Stomach (tissue), 19 donors: ENCODE measurements at places on chromosomes 1 and 21. TPM values are rescaled to one million over a fixed set of nuclear protein-coding genes. Genes with fewer than 3 reads are reported as not detected.

DNA sequence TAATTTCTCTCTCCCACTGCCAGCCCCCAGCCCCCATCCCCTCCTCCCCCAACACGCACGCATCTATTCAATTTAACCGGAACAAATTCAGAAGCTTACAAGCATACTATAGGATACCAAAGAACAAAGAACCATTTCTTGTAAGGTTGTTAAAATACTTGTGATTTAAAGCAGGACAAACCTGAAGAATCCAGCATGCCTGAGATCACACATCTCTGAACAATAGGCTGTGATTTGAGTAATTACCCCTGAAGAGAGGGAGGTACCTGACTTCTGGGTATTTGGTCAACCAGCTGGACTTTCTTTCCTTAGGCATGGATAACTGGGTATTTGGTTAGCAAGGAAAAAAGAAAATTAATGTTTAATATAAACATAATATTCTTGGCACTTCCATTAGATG lies 105.1 kb downstream of the NMNAT2 start:
- DNase-seq, result no peak

Gene STK40
- 28.3 TPM for total RNA-seq

Gene DIP2A
- total RNA-seq, result 49.0 TPM

DNA sequence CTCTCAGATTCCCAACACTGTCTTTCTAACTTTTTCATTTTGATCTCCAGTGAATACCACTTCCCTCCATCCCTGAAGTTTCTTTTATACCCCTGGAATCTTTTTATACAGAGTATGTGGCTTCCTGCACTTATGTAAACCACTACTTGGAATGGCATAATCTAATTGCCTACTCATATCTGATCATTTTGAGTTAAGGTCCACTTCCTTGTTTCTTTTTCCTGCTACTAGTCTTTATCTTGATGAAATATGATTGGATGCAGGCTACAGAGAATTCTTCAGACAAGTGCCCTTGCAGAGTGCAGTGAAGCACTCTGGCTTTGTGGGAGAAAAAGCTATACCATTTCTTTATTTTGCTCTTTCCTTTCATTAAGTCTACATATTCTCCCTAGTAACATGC lies 325.3 kb upstream of the ADAMTS5 start:
- DNase-seq, result no peak

- DNase-seq, result no peak
Measured at GRCh38 chr1:1806890-1807289, 28.6 kb upstream of the NADK start.

DNA sequence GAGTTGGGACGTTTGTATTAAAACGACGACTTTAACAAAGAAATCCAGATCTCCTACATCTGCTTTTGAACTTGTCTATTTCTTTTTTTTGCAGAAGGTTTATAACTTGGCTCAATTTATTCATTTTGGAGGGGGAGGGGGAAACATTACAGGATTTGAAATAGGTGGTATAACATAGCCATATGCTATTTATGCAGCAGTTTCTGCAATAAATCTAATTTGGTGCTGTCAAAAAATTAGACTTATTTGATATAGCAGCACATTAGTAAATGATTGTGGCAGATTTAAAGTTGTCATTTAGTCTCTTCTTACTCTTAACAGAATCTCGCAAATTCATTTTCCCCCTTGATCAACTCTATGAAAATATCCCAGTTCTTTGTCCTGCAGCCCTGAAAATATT lies 138.2 kb downstream of the SDCCAG8 start:
- DNase-seq, result no peak

DNA sequence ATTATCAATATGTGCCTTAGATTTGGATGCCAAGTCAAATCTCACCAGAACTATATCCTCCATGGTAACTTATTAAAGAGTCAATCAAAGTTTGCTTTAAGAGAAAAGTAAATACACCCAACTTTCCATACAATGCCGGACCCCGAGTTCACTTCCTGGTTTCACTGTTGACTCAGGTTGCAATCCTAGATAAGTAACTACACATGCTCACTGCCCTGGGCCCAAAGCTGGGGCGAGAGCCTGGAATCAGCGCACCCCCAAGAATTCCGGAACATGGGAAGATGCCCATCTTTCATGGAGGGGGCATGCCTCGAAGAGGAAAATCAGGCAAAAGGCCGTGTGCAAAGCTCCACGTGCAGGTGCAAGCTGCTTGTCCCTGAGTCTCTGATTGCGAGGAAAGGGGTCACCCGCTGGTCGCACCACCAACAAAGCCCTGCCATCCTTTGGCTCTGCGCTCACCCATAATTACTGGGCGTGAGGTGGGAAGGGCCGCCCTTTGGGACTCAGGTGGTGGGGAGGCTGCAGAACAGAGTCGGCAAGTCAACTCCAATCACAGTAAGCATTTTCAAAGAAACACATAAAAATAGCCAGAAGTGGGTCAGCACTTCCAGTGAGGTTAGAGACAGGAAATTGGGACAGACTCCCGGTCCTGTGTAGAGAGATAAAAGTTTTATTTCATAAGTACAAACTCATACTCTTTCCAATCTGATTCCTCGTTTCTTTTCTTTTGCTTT lies 167.7 kb downstream of the TOMM20 start:
- peak; percentile 78 for DNase-seq

Gene COP1
- 37.3 TPM for total RNA-seq

Gene MYBPH
- total RNA-seq, result not detected

DNA sequence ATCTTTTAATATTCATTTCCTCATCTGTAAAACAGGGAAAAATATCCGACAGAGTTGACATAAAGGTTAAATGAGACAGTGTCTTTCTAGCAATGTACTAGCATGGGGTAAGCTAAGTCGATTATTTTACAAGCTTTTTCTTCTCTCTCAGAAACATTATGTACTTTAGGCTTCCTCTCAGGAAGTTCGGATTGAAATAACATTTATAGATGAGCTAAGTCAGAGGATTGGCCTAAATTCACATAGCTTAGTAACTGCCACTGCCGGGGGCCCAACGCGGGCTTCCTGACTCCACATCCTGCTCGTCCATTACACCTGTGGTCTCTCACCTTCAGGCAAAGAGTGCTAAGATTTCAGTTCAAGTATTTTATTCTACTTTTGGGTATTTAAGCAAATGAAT lies 462.3 kb upstream of the NFIA start:
- no peak for DNase-seq

Gene ICOSLG
- 1.2 TPM for total RNA-seq
